ENCODE measurements at places on chromosomes 2 and 18.

DNA sequence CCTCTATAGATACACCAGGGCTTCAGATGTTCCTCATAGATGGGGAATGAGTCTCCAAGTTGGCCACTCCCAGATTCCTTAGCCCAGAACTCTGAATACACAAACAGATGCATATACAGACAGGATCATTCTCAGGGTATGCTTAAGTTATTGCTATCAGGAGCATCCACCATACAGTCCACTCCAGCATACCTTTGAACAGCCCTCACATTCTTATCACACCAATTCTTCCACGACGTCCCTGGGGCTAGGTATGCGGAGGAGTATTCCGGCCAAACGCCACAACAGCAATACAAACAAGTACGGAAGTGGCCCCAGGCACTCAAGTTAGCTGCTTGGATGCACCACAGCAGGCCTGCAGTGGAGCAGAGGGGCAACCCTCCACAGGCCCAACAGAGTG is 312.5 kb upstream of the CHAC2 start:
- DNase-seq: no peak

DNA sequence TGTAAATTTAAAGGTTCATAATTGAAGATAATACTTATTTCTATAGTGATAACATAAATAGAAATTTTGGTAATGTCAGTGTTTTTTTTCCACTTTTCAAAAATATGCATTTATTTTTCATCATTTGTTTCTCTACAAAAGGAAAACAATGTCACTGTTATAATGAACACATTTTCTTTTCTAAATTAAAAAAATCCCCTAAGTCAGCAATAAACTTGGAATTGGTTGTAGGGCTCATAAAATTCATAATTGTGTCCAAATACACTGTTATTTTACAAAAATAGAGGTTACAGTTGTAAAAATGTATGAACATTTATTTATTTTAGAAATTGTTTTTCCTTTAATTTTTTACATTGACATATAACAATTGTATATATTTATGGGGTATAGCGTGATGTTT is 26.4 kb upstream of the SERPINB12 start:
- DNase-seq: no peak

DNA sequence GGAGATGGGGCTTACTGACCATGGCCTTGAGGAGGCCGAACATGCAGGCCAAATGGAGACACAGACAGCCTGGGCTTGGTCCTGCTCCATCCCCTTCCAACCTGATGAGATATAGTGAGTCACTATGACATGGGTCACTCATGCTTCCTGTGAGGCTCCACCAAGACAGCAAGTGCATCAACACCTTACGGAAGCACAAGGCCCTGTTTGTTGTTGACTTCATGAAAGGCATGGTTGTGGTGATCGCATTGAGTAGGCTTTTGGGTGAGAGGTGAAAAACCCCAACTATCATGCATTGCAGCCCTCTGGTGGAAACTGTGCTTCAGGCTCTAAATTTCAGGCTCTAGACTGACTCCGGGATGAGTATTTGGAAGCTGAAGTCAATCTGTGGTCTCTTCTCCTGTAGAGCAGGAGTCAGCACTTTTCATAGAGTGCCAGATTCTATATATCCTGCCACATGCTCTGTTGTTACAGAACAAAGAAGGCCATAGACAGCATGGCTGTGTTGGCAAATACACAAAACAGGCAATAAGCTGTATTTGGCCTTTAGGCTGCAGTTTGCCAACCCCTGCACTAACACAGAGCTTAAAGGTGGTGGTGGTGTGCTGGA is 10.1 kb downstream of the IL37 start:
- DNase-seq: no peak

DNA sequence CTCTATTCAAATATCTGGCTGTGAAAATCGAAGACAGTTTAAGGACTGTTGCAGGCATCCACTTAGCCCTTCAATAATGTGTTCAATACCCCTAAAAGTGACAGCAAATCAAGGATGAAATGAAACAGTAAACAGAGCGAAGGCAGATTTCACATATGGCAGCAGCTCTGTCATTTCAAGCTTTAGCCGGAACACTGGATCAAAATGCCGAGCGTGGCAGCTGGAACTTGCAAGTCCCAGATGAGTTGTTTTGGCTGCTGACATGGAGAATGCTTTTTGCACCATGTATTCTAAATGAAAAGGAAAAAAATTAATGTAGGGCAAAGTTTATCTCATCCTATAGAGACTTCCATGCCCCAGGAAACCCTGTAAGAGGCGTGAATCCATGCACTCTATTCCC is 18.0 kb downstream of the LRRC30 start:
- no peak for DNase-seq

Data from CD14-positive monocyte (primary cell).